ENCODE measurements at places on chromosomes 13 and 19.

- no peak for DNase-seq
These were observed 34.9 kb downstream of the CAB39L start for GRCh38 chr13:49409008-49409407.

- no peak for DNase-seq
These were observed 277.9 kb upstream of the SOX1 start for GRCh38 chr13:111789011-111789410.

- DNase-seq: no peak
These were observed 50.9 kb upstream of the TEX29 start for GRCh38 chr13:111269508-111269907.

DNA sequence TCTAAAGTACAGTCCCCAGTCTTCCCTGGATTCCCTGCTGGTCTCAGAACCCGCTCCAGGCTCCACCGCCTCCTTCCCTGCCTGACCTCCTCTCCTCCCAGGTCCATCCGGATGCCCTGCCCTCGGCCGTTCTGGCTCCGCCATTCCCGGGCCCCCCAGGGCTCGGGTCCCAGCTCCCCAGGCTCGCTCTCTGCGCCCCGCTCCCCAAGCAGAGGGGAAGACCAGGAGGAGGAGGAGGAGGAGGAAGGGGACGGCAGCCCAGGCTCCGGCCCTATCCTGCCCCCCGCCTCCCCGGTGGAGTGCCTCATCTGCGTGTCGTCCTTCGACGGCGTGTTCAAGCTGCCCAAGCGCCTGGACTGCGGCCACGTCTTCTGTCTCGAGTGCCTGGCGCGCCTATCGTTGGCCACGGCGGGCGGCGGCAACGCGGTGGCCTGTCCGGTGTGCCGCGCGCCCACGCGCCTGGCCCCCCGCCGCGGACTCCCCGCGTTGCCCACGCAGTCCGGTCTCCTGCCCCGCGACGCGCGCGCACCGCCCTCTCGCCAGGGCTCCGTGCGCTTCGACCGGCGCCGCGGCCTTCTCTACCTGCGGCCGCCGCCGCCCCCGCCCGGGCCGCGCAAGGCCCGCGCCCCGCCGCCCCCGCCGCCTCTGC is 647 bp downstream of the RNF225 start:
- no peak for DNase-seq

- DNase-seq: peak; percentile 9
These were observed 574 bp downstream of the ZNF227 start for GRCh38 chr19:44212866-44213346.

GRCh38 chr19:56111601-56112312 is 9.3 kb downstream of the ZNF787 start:
- no peak for DNase-seq

DNA sequence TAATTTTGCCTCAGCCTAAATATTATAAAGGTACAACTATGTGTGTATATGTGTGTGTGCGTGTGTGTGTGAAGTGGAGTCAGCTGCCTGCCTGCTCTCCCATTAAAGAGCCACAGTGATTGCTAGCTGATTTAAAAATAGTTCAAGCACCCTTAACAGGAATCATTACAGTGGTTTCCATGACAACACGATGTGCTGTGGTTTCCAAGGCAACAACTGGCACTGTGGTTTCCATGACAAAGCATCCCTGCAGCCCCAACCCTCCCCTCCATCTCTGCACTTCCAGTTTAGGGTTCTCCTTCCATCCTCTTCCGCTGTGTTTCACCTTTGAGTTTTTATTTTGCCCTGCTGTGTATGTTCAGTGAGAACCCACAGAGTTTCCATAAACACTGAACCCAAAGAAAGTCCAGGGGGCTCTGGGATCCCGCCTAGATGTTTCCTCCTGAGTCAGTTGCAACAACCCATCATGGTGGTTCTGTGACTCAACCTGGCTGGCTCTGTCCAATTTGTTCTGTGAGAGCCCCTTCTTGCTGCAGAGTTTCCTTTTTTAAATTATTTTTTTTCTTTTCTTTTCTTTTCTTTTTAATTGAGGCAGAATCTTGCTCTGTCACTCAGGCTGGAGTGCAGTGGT is 7.1 kb upstream of the PNMA8A start:
- no peak for DNase-seq

GRCh38 chr19:47595944-47596343 is 13.0 kb upstream of the BICRA start:
- no peak for DNase-seq

GRCh38 chr19:40691421-40692211 is 1.2 kb upstream of the NUMBL start:
- DNase-seq: no peak

DNA sequence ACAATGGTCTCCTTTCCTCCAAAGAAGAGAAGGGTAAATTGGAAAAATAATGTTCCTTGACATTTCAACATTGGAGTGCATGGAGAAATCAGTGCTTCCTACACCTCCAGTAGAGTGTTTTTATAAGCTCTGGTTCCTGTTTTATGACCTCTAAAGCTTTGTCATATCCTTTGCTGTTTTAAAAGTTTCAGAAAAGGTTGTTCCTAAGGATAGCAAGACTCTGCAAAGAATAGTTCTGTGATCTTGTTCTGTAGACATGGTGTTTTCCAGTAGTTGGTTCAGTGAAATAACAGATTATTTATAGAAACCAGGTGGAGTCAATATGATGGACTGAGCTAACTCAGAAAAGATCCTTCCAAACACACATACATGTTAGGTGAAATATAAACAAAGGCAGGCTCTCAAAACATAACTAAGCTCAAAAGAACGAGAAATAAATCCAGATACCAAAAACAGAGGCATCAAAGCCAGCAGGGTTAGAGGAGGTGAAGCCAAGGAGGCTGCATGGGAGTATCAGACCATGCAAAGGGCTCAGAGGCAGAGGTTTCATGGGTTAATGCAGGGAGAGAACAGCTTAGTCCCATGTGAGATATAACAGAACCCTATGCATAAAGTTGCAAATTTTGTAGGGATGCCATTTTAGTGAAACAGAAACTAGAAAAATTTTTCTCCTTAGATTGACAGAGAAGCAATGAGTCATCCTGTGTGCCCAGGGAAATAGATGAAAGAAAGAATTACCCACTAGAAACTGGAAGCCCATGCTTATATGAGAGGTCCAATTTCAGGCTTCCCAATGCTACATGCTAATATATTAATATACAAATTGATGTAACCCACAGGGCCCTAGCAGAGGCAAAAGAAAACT is 44.3 kb downstream of the SHISA2 start:
- DNase-seq: no peak

DNA sequence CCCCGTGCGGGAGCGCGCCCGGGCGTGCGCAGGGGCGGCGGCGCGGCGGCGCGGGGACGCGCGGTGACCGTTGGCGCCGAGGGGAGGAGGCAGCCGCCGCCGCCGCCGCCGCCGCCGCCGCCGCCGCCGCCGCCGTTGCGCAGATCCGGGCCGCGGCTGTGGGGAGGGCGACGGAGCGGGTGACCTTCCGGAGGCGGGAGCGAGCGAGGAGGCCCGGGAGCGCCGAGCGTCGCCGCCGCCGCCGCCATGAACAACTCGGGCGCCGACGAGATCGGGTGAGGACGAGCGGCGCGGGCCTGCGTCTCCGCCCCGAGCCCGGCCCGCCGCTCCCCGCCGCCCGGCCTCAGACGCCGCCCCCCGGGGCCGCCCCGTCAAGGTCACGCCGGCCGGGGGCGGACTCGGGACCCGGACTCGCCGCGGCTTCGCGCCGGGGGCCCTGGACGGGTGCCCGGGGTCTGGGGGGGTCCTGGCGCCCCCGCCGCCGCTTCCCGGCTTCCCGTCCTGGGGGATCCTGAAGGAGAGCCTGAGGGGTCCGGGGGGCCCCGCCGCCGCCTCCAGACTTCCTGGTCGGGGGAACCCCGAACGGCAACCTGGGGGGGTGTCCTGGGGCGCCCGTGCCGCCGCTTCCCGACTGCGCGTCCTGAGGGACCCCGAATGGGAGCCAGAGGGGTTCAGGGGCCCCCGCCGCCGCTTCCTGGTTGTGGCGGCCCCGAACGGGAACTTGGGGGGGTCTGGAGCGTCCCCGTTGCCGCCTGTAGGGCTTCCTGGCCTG is at the start of gene DAZAP1:
DAZAP1 (plus strand) TSS at position 59 of the 772 bp plus-strand sequence; CDS start at position 247, 188 bp downstream.
- DNase-seq: no peak
